ENCODE measurements at places on chromosomes 7 and 10. TPM values are rescaled to one million over a fixed set of nuclear protein-coding genes. Genes with fewer than 3 reads are reported as not detected.

Gene TMEM176A
- total RNA-seq, result not detected

- H3K36me3 ChIP-seq, result peaks cover 24% of the 10 kb centered on the region
- H3K4me1 ChIP-seq, result peaks cover 21% of the 10 kb centered on the region
- peak overlapping the region; percentile 77 for H3K27ac ChIP-seq
- no peaks in the 10 kb centered on the region for H3K27me3 ChIP-seq
- DNase-seq, result peak; percentile 85
Observed at GRCh38 chr10:3173171-3173878, 743 bp upstream of the PITRM1 start.

- peaks cover 77% of the 10 kb centered on the region for H3K4me1 ChIP-seq
- peak overlapping the region; percentile 94 for H3K27ac ChIP-seq
- H3K27me3 ChIP-seq, result no peaks in the 10 kb centered on the region
- DNase-seq, result peak; percentile 72
Observed at GRCh38 chr10:110067960-110068770, 60.4 kb downstream of the ADD3 start.

GRCh38 chr7:142927085-142927745 is 6.3 kb downstream of the TRPV5 start:
- no peaks in the 10 kb centered on the region for H3K27me3 ChIP-seq
- no peak overlapping the region for H3K4me3 ChIP-seq
- no peak for DNase-seq
- no peaks in the 10 kb centered on the region for H3K4me1 ChIP-seq
- H3K27ac ChIP-seq, result no peak overlapping the region
- no peaks in the 10 kb centered on the region for H3K36me3 ChIP-seq

Gene STEAP4
- total RNA-seq, result not detected

DNA sequence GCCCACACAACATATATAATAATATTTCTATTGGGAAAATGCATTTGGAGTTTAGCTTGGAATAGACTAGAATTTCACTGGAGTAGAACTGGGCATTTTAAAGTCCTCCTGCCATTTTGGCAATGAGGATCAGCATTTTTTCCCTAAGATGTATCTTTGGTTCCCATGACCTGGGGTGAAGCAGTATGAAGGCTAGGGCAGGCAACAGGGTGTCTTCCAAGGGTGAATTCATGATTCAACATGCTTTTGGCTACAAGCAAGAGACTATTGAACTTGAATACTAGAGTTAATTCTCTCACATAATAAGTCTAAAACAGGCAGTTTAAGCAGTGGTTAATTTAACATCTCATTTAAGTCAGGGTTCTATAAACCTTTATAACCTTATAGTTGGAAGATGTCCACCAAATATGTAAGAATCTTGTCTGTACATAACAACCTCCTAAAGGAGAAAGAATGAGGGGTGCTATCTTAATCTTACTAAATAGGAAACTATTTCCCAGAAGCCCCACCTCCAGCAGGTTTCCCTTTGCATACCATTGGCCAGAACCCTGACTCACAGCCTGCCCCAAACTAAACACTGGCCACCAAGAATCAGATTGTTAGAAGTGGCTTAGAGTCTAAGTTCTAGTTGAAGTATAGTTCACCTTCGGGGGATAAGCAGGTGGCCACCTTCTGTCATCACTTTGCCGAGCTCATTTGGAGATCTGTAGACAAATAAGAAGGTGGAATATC is 96.0 kb upstream of the PRPS1L1 start:
- no peak overlapping the region for H3K27ac ChIP-seq
- H3K36me3 ChIP-seq, result no peaks in the 10 kb centered on the region
- no peak overlapping the region for H3K4me3 ChIP-seq
- H3K27me3 ChIP-seq, result no peaks in the 10 kb centered on the region
- DNase-seq, result no peak

- H3K4me3 ChIP-seq, result no peak overlapping the region
- H3K27me3 ChIP-seq, result peaks cover 1% of the 10 kb centered on the region
- H3K36me3 ChIP-seq, result no peaks in the 10 kb centered on the region
- no peak overlapping the region for H3K27ac ChIP-seq
- DNase-seq, result no peak
Observed at GRCh38 chr7:68900096-68900495, 698.2 kb upstream of the AUTS2 start.

Gene ATRNL1
- not detected for total RNA-seq

DNA sequence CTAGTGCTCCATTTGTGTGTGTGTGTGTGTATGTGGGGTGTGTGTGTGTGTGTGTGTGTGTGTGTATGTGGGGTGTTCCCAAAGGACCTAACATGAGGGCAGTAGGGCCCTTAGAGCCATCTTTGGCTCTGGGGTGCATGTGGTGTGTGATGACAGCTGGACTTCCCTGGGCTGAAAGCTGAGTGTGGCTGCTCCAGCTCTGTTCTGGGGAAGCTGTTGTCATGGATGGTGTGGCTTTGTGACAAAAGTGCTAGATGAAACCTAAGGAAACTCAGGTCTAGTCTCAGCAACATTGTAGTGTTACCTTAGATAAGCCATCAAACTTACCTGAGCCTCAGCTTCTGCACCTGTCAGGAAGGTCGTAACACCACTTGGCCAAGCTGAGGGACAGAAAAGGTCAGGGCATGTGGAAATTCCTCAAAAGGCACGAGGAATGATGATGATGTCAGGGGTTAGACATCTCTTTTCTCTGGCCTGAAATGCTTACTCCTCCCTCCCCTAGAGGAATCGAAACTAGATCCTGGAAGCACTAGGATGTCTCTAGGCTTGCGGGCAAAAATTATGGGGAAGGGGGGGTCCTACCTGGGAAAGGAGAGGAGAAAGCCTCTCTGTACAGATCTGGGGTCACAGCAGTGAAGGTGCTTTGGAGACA is 115.4 kb downstream of the RPS24 start:
- no peak for DNase-seq
- H3K27me3 ChIP-seq, result peaks cover 1% of the 10 kb centered on the region
- no peak overlapping the region for H3K4me3 ChIP-seq
- H3K36me3 ChIP-seq, result no peaks in the 10 kb centered on the region
- no peaks in the 10 kb centered on the region for H3K4me1 ChIP-seq

Data from activated CD8-positive, alpha-beta T cell treated with anti-CD3 and anti-CD28 coated beads for 36 hours (primary cell).